Endothelial cell of coronary artery (primary cell): ENCODE measurements at places on chromosomes 13 and 19. TPM values are rescaled to one million over a fixed set of nuclear protein-coding genes. Genes with fewer than 3 reads are reported as not detected.

WDR88 gene
- total RNA-seq, result not detected in 2 replicates

ZNF225 gene
- 5.6 and 6.4 TPM in 2 replicates for total RNA-seq

CD37 gene
- not detected in 2 replicates for total RNA-seq

ZNF579 gene
- total RNA-seq, result 3.0 and 4.4 TPM in 2 replicates

NCCRP1 gene
- not detected in 2 replicates for total RNA-seq

DNAAF3 gene
- 0.27 and 0.47 TPM in 2 replicates for total RNA-seq

MBD3L3 gene
- total RNA-seq, result not detected in 2 replicates

OR7C1 gene
- total RNA-seq, result not detected in 2 replicates

NUMBL gene
- total RNA-seq, result 14.0 and 20.6 TPM in 2 replicates

ILF3 gene
- 116 and 121 TPM in 2 replicates for total RNA-seq

BRME1 gene
- total RNA-seq, result 0.54 and 0.66 TPM in 2 replicates

RFXAP gene
- total RNA-seq, result 1.1 and 2.1 TPM in 2 replicates

CGB2 gene
- total RNA-seq, result 0.19 TPM in 1 of 2 replicates, not detected in the other

BBC3 gene
- total RNA-seq, result 14.2 and 21.8 TPM in 2 replicates

NACC1 gene
- total RNA-seq, result 53.1 and 55.5 TPM in 2 replicates

ADGRE2 gene
- not detected in 2 replicates for total RNA-seq

FPR1 gene
- total RNA-seq, result not detected in 2 replicates

COX6B2 gene
- not detected in 2 replicates for total RNA-seq

TRIM28 gene
- 476 and 517 TPM in 2 replicates for total RNA-seq

FREM2 gene
- total RNA-seq, result under 0.01 TPM in 1 of 2 replicates, not detected in the other

RXFP2 gene
- not detected in 2 replicates for total RNA-seq
